ENCODE measurements at places on chromosomes 2 and 18.
A peak's percentile ranks its signal among the peaks of the same experiment; 100 is the strongest.

- no peak for DNase-seq
These were observed 107.7 kb downstream of the NFATC1 start for GRCh38 chr18:79503406-79503805.

DNA sequence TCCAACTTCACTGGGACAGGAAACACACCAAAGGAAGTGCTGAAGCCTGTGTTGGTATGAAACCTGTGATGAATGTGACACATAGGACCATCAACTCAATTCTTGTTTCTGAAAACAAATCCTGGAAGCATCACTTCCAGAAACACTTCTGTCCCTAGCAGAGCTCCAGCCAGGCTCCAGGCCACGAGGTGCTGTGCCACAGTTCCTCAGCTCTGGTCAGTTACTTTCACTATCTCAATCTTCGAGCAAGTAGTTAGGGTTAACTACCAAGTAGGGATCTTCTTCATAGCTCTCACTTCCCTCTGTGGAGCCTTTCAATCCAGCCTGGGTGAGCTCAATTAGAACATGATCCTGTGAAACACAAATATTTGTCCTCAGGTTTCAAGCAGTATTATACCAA is 3.6 kb upstream of the LCT start:
- no peak for DNase-seq

DNA sequence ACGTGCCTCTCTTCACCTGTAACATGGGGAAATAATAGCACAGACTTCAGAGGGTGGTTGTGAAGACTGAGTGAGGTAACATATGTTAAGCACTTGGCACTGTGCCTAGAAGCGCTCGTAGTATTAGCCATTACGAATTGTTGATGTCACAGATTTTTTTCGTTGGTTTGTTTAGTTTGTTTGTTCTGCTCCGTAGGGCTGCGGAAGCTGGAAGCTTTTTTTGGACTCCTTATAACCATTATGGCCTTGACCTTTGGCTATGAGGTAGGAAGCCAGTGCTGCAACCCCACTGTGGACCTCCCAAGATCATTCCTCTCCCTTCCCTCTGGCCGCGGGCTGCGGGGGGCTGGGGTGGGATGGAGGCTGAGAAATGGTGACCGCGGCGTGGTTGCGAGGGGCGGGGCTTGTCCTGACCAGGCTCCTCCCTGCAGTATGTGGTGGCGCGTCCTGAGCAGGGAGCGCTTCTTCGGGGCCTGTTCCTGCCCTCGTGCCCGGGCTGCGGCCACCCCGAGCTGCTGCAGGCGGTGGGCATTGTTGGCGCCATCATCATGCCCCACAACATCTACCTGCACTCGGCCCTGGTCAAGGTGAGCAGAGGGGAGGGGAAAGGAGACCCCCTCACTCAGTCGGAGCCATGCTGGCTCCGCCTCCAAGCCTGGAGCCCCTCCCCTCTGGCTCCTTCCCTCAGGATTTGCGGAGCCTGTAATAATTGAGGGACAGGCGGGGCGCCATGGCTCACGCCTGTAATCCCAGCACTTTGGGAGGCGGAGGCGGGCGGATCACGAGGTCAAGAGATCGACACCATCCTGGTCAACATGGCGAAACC is 5.5 kb downstream of the SLC11A1 start:
- peak; percentile 55 for DNase-seq

DNA sequence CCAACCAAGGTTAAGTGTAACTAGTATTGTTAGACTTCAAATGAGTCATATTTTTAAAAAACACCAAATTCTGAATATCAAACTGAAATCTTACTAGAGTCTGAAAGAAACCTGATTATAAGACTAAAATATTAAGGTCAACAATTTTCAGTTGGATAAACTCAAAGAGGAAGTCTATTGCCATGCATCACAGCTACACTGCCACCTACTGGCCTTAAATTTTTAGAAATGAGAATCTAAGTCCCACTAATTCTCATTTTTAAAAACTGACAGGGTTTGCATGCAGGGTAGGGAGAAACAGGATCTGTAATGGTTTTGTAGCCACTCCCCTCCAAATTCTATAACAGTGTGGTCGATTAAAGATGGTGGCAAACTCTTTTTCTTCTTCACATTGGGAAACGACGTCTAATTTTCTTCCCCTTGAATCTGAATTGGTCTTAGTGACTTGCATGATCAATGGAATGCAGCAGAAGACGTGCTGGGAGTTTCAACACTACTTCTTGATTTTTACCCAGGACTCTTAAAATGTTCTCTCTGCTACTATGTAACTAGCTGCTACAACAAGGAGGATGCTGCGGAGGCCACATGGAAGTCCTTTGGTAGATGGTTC is 176.1 kb upstream of the SESTD1 start:
- no peak for DNase-seq

- DNase-seq = no peak
These were observed 839.5 kb upstream of the FANCL start for GRCh38 chr2:59080451-59081181.

- no peak for DNase-seq
These were observed 12.0 kb upstream of the C2orf66 start for GRCh38 chr2:196821195-196821594.

- DNase-seq = no peak
These were observed 105.6 kb upstream of the ST3GAL5 start for GRCh38 chr2:85994421-85994777.

GRCh38 chr2:179636100-179636980 is 225.1 kb downstream of the ZNF385B start:
- no peak for DNase-seq
